ENCODE measurements at places on chromosomes 11 and 22.
A peak's percentile ranks its signal among the peaks of the same experiment; 100 is the strongest.

DNA sequence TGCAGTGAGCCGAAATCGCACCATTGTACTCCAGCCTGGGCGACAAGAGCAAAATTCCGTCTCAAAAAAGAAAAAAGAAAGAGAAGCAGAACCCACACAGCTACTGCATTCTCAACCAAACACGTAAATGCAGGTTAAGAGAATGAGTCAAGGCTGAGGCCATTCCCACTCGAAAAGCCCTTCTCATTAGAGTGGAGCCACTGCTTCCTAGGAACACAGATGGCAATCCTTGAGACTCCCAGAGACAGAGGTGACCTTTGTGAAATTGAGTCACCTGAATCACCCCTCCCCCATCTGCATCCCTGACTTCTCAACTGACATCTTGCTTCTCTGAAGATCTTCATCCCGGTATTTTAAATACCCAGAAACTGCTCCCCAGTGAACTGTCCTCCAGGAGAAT, 8.2 kb downstream of the PACSIN2 start:
- DNase-seq, result no peak

GRCh38 chr11:98090861-98091505, 929.8 kb upstream of the CNTN5 start:
- DNase-seq, result no peak

GRCh38 chr11:108897071-108897481, 232.2 kb downstream of the DDX10 start:
- no peak for DNase-seq

GRCh38 chr11:103067118-103067517, 24.8 kb downstream of the DCUN1D5 start:
- DNase-seq, result no peak

DNA sequence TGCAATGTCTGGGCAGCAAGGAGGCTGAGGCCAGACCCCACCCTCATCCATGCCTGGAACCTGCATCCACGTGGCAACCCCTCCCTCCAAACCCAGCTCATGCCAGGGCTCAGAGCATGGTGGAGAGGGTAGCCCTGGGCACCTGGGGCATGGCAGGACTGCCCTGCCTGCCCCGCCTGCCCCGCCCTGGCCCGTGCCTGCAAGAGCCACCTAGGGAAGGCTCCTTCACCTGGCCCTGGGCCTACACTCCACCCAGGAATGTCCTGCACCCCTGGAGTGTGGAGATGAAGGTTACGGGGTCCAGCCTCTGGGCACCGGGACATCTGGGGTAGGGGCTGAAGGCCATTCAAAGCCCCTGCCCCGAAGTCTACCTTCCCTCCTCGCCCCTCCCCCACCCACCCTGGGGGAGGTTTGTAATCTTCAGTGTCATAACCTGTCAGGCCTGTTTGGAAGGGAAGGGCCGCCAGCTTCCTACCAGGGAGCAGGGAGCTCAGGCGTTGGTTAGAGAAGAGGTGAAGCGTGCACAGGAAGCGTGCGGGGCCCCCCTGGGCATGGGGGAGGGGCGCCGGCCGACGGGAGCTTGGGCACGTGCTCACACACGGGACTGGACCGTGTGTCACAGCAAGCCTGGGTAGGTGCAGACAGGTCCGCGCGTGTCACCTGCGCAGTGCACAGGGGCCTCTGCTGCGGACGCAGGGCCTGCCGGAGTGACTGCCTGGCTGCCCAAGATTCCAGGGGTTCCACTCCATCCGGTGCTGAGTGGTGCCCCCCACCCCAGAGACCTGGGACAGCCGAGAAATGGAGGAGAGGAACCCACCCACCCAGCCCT, 30.7 kb upstream of the TH start:
- peak; percentile 62 for DNase-seq

Data from NCI-H510A (cell line).